ENCODE measurements at places on chromosomes 11 and 22.

DNA sequence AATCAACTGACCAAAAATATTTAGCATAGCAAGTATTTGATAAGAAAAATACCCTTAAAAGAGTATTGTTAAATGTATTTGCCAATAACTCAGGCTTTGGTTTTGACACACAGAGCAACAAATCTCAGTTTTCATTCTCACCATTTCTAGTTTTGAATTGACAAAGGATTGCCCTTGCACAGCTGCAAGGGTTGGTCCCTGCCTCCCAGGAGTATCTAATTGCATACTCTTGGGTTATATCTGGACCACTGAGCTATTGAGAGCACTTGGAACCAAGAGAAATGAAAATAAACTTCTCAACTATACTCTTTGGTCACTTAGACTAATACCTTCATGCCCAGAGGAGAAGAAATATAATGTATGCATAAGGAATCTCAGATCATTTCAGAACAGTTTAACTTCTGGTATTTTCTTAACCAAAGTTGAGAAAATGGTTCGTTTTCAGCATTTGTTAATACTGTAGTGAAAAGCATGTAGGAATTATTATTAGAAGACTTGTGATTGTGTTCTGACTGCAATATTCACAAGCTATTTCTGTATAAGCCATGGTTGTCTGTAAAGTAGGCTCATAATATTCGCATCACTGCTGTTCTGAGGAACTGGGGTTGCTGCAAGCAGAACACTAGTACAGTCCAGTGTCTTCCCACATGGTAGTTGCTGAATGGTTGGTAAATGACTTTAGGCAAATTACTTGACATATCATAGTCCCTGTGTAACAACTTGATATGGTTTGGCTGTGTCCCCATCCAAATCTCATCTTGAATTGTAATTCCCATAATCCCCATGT, 7.9 kb downstream of the C2CD3 start:
- no peak for DNase-seq

- no peak for DNase-seq
Measured at GRCh38 chr11:130706572-130706971, 209.7 kb downstream of the SNX19 start.

DNA sequence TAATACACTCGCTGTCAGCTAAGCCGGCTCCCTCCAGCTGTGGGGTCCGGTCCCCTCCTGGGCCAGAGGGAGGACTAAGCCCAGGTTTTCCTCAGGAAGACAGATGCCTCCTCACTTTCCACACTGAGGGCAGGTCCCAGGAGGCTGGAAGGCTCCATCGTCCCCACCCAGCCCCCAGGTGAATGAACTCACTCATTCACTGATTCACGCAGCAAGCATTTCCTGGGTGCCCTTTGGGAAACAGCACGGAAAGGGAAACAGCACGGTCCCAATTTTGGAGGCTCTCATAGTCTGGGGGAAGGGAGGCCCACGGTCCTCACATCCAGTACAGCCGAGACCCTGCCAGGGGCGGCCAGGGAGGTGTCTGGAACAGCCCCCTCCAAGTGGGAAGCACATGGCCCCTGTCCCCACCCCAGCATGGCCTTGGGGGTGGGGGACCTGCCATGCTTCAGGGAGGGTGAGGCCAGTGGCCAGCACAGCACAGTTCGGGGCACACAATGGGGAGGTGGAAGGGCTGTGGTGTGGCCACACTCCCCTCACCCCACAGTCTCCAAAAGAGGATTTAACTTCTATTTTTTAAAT, 9.3 kb upstream of the TH start:
- no peak for DNase-seq

DNA sequence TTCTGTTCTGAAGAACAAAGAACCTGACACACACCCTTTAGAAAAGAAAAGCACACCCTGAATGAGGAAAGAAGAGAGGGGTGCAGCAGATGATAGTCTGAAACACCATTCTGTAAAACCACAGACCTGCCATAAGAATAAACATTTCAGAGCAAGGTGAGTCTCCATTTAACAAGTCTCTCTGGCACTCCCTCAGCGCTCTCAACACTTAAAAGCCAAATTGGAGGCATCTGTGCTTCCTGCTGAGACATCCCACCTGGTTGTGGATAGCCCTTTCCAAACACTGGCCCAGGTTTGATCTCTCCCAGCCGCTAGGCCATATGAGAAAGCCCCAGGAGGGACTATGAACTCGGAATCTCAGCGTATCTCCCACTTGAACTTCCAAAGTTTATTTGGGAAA, 36.3 kb downstream of the ETS1 start:
- DNase-seq, result no peak

DNA sequence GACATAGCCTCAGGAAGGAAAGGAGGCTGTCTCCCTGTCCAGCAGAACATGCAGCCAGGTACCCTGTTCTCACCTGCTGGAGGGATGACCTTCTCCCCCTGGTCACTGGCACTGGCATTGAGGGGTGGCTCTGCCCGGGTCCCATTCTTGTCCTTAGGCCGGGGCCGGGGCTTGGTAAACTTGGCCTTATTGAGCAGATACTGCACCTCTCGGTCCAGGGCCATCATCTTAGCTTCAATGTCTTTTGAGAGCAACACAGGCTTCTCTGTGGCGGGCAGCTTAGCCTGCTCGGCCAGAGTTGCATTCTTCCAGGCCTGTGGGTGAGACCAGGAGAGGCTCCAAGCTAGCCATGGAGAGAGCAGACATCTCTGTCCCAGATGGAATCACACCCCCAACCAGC, 10.5 kb downstream of the HYOU1 start:
- DNase-seq, result no peak

DNA sequence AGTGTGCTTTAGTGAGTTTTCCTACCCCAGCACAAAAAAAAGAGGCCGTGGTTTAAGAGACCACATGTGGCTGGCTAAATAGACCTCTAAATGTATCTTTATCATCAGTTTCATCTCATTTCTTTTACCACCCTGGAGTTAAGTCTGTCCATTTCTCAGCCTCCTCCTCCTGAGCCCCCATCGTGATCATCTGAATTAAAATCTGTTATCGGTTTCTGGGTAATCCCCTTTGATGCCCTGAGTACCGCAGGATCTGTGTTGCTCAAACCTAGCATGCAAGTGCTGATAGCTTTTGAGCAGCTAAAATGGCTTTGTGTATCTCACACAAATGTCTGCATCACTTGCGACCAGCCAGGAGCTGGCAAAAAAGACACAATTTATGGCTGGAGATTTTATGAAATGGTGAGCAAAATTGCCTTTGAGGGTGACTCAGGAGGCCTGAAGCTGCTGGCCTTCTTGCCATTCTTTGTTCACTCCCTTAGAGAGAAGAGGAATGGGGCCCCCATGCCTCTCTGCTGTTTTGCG, 236.5 kb downstream of the NTM start:
- no peak for DNase-seq

DNA sequence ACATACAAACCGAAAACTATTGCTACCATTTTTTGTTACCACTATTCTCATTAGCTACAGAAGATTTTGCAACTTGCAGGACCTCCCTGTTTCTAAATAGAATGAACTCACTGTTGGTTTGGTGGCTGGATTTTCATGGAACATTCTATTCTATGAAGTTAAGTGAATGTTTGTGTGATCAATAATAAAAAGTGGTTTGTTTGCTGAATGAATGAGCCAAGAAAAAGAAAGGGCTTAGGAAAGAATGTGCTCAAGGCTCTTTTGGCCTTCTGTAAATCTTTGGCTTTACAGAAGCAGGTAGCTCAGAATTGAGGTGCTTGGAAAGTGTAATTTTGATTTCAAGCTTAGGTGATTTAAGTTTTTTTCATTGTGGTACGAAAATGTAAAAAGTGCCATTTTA, 5.9 kb upstream of the SCGB1D2 start:
- no peak for DNase-seq

- no peak for DNase-seq
Measured at GRCh38 chr11:6650104-6650503, 5.5 kb downstream of the DCHS1 start.

- no peak for DNase-seq
Measured at GRCh38 chr11:66494935-66495334, 14.7 kb downstream of the DPP3 start.

- no peak for DNase-seq
Measured at GRCh38 chr11:72233056-72233772, 8.6 kb downstream of the INPPL1 start.

DNA sequence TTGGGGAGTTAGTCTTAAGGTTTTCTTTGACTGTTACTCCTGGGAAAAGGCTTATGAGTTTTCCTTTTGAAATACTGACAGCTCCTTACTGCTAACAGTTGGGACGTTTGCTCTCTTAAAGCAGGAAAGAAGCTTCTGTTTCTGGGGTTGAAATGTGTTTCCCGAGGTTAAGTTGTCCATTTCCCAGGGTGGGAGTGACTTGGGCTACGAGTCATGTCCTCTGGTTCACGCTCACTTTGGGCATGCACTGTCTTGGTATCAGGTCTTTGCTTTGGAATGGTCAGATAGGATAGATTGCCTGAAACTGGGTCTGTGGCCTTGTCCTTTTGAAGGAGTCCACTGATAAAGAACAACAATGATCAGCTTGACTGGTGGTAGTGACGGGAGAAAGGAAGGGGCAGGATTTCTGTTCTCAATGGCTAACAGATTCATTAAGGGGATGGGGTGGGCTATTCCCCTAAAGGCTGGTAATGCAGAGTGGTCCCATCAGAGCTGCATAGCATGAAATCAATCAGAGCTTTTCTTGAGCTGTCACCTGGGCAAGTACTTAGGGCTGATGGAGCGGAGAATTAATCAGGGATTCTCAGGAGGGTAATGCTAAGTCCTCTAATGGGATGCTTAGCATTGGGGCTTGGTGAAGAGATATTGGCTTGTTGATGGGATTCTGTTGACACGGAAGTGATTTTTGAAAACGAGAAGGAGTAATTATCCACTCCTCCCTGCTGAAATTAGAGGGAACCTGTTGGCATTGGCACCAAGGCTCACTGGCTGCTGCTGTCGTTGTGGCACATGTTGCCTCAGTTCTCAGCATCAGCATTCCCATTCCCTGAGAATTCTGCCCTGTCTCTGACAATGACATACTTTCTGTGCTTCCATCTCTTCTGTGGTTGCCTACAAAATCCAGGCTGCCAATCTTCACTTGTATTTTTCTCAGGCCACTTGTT, 81.6 kb downstream of the TEAD1 start:
- DNase-seq, result no peak

GRCh38 chr11:65551572-65552387, 6.4 kb downstream of the LTBP3 start:
- DNase-seq, result peak; percentile 84

- no peak for DNase-seq
Measured at GRCh38 chr11:118581057-118581456, 8.8 kb downstream of the ARCN1 start.

- no peak for DNase-seq
Measured at GRCh38 chr22:46851311-46851710, 88.9 kb downstream of the TBC1D22A start.

GRCh38 chr22:36360871-36361383, 26.8 kb downstream of the MYH9 start:
- DNase-seq, result no peak

GRCh38 chr22:37639771-37640590, 512 bp downstream of the SH3BP1 start:
- no peak for DNase-seq

DNA sequence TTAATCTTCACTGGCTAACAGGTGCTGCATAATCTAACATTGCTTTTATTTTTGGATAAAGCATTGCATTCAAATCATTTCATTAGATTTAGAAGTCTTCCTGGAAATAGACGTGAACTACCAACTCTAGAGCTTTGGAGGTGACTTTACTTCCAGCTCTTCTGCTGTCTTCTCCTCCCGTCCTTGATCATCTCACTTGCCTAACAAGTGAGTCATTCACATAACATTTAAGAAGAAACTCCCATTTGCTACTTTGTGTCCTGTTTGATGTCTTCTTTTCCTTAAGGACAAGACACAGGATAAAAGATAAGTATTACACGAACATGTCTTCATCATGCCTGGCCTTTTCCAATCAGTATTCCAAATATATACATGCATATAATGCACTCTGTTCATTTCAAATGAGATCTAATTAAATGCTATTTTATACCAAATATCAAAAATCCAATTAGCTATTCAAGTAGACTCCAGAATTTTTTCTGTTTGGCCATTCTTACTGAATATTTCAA, 88.3 kb downstream of the BDNF start:
- no peak for DNase-seq

DNA sequence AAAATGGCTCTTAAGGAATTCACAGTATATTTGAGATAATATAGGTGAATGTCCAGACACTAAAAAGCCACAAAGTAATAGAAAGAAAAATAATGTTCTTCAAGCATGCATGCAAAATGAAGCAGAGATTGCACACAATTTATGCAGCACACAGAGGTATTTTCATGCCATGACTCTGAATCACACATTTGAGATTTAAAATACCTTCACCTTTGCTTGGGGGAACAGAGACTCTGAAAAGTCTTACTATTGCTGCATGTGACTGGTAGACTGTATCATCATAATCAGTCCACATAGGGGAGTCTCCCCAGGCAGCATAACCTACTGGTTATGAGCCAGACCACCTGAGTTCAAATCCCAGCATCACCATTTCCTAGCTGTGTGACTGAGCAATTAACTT, 96.2 kb downstream of the RCN1 start:
- DNase-seq, result no peak

DNA sequence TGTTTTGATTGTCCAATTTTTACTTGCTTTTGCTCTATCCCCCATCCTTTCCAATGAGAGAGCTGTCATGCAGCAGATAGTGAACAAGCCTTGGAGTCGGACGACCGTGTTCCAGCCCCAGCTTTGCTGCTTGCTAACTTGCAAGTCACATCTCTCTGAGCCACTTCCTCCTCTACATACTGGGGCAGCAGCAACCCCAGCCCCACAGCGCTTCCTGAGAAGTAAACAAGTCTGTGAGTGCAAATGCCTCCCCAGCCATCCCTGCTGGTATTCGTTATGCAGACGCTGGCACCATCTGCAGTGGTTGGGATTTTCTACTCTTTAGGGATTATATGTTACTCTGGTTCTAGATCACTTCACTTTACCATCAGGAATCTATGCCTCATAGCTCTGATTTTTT, 35.0 kb downstream of the TPBGL start:
- DNase-seq, result peak; percentile 76

GRCh38 chr11:43723617-43724016, 43.1 kb downstream of the HSD17B12 start:
- no peak for DNase-seq

- DNase-seq, result no peak
Measured at GRCh38 chr22:21916309-21916918, 36.2 kb downstream of the PPM1F start.

GRCh38 chr11:73478737-73479347, 102.6 kb downstream of the RELT start:
- no peak for DNase-seq

GRCh38 chr22:47196881-47197772, 434.7 kb downstream of the TBC1D22A start:
- no peak for DNase-seq

- DNase-seq, result no peak
Measured at GRCh38 chr11:898540-899190, 11.9 kb downstream of the CHID1 start.

- DNase-seq, result no peak
Measured at GRCh38 chr11:7098235-7098832, 9.5 kb downstream of the RBMXL2 start.

GRCh38 chr22:30357650-30358215, 926 bp downstream of the CCDC157 start:
- DNase-seq, result no peak

GRCh38 chr11:69388661-69389060, 92.8 kb upstream of the LINC01488 start:
- no peak for DNase-seq
